Fibroblast of skin of right biceps (primary cell): ENCODE measurements at places on chromosomes 4 and X.

- DNase-seq, result peak; percentile 20
Measured at GRCh38 chrX:39814391-39814790, 283.4 kb downstream of the BCOR start.

GRCh38 chrX:22202251-22202650 is 70.5 kb upstream of the CBLL2 start:
- DNase-seq, result no peak

GRCh38 chr4:182400081-182400480 is 156.9 kb downstream of the TENM3 start:
- no peak for DNase-seq

GRCh38 chr4:121669163-121669550 is 27.6 kb downstream of the ANXA5 start:
- DNase-seq, result peak; percentile 81

GRCh38 chrX:43805579-43805978 is 76.7 kb downstream of the MAOB start:
- DNase-seq, result no peak

GRCh38 chr4:120025516-120025915 is 41.1 kb downstream of the MAD2L1 start:
- DNase-seq, result no peak

- peak; percentile 43 for DNase-seq
Measured at GRCh38 chr4:153335665-153336064, 8.8 kb upstream of the MND1 start.

- no peak for DNase-seq
Measured at GRCh38 chrX:75086731-75087195, 69.3 kb downstream of the ABCB7 start.

DNA sequence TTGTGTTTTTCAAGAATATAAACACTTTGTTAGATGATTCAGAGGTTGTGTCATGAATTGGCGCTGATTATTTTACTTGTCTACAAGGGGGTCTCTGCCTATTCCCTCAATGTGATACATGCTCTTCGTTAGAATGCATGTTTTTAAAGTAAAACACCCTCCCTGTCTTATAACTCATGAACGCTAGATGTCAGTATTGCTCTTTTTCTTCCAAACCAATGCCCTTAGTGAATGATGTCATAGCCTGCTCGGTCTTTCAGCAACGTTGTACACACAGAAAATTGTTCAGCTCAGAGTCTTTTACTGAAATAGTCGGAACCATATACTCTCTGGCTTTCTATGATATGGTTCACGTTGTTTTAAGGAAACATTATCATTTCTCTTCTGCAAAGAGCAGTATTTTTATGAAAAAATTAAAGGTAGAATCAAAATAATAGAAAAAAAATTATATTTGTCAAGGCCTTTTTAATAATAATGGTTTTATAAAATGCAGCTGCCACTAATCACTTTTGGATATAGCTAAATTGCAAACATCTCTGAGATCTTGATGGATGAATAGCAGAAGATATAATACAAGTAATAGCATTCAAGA is 292.9 kb downstream of the TLL1 start:
- DNase-seq, result peak; percentile 74

DNA sequence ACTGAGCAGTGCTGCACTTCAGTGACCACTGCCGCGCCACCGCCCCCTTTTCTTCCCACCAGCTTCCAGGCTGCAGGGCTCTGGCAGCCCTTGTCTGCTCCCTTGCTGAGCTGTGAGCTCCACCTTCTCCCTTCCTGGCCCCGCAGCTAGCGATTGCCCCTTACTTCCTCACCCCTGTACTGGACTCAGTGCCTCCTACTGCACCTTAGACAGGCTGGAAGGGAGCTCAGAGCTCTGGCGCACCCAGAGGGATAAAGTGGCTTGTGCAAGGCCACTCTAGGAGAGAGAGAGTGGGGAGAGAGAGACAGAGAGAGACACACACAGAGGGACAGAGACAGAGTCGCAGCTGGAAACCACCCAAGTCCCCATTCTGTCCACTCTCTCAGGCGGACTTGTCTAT is 6.0 kb downstream of the RASL11B start:
- no peak for DNase-seq

- no peak for DNase-seq
Measured at GRCh38 chr4:3649491-3649890, 116.7 kb upstream of the ADRA2C start.

DNA sequence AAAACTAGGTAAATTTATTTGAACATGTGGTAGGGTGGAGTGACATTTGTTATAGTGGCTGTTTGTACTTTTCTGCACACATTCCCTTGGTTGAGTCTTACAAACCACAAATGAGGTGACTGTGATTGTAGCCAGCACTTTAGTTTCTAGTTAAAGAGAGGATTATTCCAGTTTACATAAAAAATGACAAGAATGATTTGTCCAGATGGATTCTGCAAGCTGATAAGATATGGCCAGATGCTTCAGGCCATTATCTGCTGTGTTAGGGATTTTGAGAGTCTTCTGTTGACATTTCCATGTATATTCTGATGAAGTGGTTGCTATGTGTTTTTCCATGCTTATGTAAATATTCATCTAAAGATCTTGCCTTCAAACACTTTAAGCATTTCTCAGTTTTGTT is 31.0 kb upstream of the PDE5A start:
- DNase-seq, result peak; percentile 51

DNA sequence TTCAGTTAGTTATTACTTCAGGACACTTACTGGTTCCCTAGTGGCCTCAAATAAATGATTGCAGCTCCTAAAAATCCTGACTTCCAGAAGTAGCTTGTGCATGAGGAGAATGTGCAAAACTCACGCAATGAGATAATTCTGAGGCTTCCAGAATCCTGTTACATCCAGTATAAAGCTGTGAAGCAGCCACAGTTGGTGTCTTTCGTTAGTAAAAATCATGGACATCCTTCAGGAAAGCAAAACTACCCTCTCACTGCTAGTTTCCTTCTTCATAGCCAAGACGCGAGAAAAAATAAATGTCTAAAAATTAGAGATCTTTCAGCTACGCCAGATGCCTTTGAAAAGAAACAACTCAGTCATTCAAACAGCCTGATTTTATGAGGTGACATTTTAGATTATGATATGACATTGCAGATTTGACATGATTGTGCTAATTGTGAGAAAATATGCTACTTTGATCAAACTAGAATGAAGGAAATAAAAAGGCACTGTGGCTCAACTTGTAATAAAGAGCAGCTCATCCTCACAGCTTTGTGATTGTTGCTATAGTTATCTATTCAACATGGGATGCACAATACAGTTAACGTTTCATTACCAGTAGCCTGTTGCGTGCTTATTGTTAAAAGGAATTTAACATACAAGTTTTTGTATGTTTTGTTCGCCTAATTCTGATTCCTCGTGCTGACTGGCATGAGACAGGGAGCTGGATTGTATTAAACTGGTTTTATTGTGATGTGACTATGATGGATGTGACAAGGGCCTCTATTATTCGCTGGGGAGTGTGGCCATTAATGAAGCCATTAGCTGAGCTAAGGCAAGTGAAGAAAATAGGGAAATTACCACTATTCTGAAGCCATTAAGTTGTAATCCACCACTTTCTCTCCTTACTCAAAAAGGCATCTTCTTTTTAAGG is 40.5 kb downstream of the AFF2 start:
- no peak for DNase-seq

DNA sequence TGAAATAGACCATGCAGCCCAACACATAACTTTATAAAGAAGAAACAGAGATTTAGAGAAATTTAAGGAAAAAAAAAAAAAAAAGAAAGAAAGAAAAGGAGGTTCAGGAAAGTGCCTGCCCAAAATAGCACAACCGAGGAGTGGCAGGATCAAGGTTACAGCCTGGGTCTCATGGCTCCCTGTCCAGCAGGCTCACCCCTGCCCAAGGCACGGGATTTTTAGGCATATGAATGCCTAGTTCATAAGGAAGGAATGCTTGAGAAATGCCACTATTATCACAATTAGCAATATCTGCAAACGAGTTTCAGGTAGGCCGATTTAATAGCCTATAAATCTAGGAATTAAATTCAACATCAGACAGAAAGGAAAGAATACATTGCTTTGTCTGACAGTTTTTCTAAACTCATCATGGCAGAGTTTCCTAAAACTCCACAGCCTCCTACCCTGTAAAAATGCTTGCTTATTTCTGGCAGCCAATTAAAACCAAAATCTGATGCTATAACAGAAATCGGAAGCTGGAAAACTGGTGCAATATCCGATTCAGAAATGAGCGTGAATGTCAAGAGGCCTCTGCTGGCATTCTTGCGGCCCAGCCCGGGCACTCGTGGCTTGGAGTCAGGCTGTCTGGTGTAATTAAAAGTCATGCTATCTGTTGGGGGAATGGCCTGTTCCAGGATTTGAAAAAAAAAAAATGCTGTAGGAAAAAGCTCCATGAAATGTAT is 63.5 kb downstream of the GEMIN8 start:
- no peak for DNase-seq

- DNase-seq, result no peak
Measured at GRCh38 chr4:124189545-124189944, 523.0 kb downstream of the ANKRD50 start.

DNA sequence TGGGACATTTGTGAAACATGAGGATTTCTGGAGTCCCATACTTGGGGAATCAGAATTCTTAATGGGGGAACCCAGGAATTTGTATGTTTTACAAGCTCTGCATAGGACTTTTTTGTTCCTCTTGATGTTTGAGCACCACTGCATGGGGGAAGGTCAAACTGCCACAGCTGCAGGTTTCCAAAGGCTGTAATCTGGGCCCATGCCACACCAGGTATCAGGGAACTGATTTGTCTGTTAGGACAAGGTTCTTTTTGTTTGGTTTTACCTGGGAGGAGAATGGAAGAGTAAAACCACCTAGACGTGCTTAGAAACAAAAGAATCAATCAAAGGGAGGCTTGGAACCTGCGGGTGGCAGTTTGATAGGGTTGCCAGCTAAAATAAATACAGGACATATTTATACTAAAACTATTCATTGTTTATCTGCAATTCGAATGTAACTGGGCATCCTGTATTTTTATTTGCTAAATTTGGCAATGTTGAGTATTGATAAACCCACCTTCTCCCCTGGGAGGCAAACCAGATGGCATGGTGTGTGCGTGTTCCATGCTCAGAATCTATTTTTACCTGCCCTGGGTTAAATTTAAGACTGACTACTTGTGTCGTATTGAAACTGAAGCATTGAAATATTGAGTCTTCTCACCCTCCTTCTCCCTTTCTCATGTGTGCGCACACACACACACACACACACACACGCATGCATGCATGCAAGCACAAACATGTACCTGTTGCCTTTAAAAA is 63.7 kb downstream of the TMEM164 start:
- DNase-seq, result no peak

DNA sequence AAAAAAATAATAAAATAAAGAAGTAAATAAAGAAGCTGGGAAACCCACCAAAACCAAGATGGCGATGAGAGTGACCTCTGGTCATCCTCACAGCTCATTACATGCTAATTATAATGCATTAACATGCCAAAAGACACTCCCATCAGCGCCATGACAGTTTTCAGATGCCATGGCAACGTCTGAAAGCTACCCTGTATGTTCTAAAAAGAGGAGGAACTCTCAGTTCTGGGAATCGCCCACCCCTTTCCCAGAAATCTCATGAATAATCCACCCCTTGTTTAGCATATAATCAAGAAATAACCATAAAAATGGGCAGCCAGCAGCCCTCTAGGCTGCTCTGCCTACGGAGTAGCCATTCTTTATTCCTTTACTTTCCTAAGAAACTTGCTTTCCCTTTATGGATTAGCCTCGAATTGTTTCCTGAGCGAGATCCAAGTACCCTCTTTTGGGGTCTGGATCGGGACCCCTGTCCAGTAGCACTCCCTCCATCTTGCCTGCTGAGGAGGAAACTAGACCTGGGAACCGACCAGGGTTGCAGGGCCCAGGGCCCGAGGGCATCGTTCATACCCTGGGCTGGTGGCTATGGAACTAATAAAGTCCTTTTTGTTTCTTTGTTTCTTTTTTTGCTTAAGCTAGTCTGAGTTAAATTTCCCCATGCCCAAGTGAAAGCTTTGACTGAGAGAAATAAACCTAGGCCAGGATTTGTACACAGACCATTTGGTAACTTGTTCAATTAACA is 30.9 kb downstream of the HTT-AS start:
- DNase-seq, result no peak

DNA sequence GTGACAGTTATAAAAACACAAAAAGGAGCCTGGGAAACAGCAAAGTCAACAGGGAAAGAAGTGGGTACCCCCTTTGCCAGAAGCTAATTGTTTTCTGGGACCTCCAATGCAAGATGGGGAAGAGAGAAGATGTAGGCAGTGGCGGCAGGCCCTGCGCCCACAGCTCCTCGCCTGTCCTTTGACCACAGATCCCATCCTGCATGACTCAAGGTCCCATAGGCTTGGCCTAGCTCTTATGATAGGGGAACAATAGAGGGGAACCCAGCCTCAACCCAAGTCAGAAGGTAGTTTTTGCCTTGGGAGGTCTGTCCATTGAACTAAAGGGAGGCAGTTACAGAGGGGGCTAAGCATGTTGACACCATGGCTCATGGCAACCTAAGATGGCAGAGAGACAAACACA is 14.2 kb downstream of the ZMYM3 start:
- no peak for DNase-seq

DNA sequence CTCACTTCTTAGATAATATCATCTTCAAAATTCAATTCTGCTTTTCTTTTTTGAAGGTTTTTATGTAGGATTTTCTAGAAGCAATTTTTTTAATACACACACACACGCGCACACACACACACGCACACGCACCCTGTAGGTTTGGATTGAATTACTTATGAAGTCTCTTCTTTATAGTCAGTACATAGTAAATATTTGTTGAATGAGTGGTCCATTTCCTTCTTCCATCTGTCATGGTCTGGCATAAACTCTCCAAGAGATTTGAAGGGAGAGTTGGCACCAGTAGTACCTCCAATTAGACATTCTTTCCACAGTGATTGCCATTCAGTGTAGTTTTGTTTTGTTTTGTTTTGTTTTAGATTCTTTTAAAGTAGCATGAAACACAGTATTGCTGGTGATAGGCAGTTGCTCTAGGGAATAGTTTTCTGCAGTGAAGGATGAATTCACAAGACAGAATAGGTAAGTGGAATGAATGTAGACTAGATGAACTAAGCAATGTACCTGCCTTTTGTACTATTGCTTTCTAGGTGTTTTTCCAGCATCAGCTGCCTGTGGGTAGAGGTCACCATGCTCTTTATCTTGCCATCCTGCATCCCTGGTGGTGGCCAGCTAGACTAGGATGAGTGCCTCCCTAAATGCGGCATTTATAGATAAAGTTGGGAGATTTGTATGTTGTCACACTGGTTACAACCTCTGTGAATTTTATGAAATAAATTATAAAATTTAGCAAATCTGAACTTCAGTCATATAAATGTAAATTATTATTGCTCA is 20.5 kb downstream of the PDLIM5 start:
- DNase-seq, result peak; percentile 83

DNA sequence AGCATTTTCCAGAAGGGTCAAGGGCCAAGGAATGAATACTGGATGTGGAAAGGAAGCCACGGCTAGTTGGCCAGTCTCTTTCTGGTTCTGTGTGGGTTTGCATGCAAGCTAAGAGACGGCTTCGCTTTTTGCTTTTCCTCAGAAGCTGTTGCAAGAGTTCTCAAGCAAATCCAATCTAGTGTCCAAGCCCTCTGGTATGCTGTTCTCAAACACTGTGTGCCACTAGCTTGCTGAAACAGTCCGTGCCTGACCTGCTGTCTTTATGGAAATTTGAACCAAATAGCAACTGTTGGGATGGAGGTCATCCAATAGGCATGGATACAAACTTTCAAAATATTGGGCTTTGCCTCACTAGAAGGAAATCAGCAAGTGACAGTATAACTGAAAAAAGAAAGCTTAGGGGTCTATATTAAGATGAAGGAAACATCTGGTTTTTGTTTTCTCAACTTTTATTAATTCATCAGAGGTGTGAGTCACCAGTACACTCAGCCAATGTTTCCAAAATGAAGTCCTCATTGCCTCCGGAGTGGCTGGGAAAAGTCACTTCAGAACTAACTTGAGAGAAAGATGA is 70.5 kb downstream of the SLC9A6 start:
- peak; percentile 73 for DNase-seq

- DNase-seq, result no peak
Measured at GRCh38 chrX:68703846-68704245, 56.4 kb downstream of the STARD8 start.
